ENCODE measurements at places on chromosomes 6 and 20. TPM values are rescaled to one million over a fixed set of nuclear protein-coding genes. Genes with fewer than 3 reads are reported as not detected.

Gene SLC12A5
- not detected for total RNA-seq

Gene SMIM13
- 12.5 TPM for total RNA-seq

Gene PROKR2
- total RNA-seq = not detected

Gene BTBD3
- total RNA-seq = 23.7 TPM

Gene TMC2
- total RNA-seq = not detected

Gene C6orf132
- total RNA-seq = 1.2 TPM

Gene TCP11
- total RNA-seq = 0.19 TPM

Gene RAET1E
- total RNA-seq = not detected

Gene IL20RA
- total RNA-seq = 0.28 TPM

Gene SIRPG
- total RNA-seq = not detected

Gene DLL1
- 0.38 TPM for total RNA-seq

Gene CNKSR3
- total RNA-seq = 2.7 TPM

Gene ZSCAN23
- 3.9 TPM for total RNA-seq

Gene MEP1A
- total RNA-seq = not detected

Gene TMEM244
- not detected for total RNA-seq

Gene HRH3
- total RNA-seq = not detected

Gene BPIFB1
- total RNA-seq = not detected

Gene MMP24
- 0.56 TPM for total RNA-seq

Gene CALHM4
- total RNA-seq = 0.19 TPM

Gene GNRH2
- total RNA-seq = not detected

Gene MANEA
- total RNA-seq = 17.8 TPM

Gene ENPP5
- total RNA-seq = 5.6 TPM

Measured in regular cardiac myocyte (primary cell).